Motor neuron (in vitro differentiated cells): ENCODE measurements at places on chromosomes 6 and 20. TPM values are rescaled to one million over a fixed set of nuclear protein-coding genes. Genes with fewer than 3 reads are reported as not detected.

The SLC44A4 gene
- total RNA-seq: 0.41 and 1.5 TPM in 2 replicates

The APOBEC2 gene
- total RNA-seq: 0.78 and 0.93 TPM in 2 replicates

The FHL5 gene
- not detected in 2 replicates for total RNA-seq

The NFATC2 gene
- total RNA-seq: 0.18 and 0.33 TPM in 2 replicates

The PERP gene
- 4.6 and 4.7 TPM in 2 replicates for total RNA-seq

The C6orf163 gene
- 2.0 and 2.5 TPM in 2 replicates for total RNA-seq

The TAGAP gene
- total RNA-seq: 1.4 and 2.7 TPM in 2 replicates

The PPP1R14C gene
- 52.0 and 52.5 TPM in 2 replicates for total RNA-seq

The CLIC5 gene
- total RNA-seq: 0.38 and 0.91 TPM in 2 replicates

The PRPF6 gene
- total RNA-seq: 68.4 and 72.4 TPM in 2 replicates

The MPIG6B gene
- 0.60 and 0.88 TPM in 2 replicates for total RNA-seq

The CENPW gene
- 4.4 and 6.9 TPM in 2 replicates for total RNA-seq

The ELOVL2 gene
- 5.7 and 11.2 TPM in 2 replicates for total RNA-seq

The ANKRD66 gene
- 2.1 and 2.5 TPM in 2 replicates for total RNA-seq

The TFAP2D gene
- 1.0 TPM in 1 of 2 replicates, not detected in the other for total RNA-seq

The ZCCHC3 gene
- 17.3 and 17.5 TPM in 2 replicates for total RNA-seq

The THBS2 gene
- total RNA-seq: 0.45 and 0.59 TPM in 2 replicates

The ERVFRD-1 gene
- 1.0 and 1.1 TPM in 2 replicates for total RNA-seq
